ENCODE measurements at places on chromosomes 1 and 21. TPM values are rescaled to one million over a fixed set of nuclear protein-coding genes. Genes with fewer than 3 reads are reported as not detected.

RUNX3 gene
- total RNA-seq = 2.3 TPM

PHGDH gene
- 23.5 TPM for total RNA-seq

FAM72B gene
- not detected for total RNA-seq

ESPN gene
- total RNA-seq = 0.47 TPM

- H3K27ac ChIP-seq = no peak overlapping the region
- H3K4me1 ChIP-seq = no peaks in the 10 kb centered on the region
- H3K27me3 ChIP-seq = no peaks in the 10 kb centered on the region
These were observed 640.2 kb upstream of the PKN2 start for GRCh38 chr1:88043834-88044233.

DNA sequence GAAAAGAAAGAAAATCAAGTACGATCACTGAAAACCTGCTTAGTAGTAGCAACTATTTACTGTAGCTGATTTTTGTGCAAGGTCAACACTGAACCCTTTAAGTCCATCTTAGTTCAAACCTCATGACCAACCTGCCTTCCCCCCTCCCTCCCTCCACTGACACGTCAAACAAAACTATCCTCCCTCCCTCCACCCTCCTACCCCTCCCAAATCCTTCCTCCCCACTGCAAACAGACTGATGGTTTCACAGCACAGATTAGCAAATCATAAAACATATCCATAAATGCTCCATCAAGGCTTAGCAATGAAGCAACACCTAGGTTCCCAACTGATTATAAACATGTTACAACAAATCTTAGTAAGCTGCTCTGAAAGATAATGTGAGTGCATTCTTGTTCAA lies 164.3 kb upstream of the GREM2 start:
- no peak overlapping the region for H3K27ac ChIP-seq
- H3K4me3 ChIP-seq = no peak overlapping the region
- no peaks in the 10 kb centered on the region for H3K36me3 ChIP-seq
- H3K27me3 ChIP-seq = no peaks in the 10 kb centered on the region
- no peaks in the 10 kb centered on the region for H3K4me1 ChIP-seq

- H3K4me3 ChIP-seq = no peak overlapping the region
- no peaks in the 10 kb centered on the region for H3K36me3 ChIP-seq
- H3K27me3 ChIP-seq = no peaks in the 10 kb centered on the region
These were observed 139.1 kb upstream of the ZNHIT6 start for GRCh38 chr1:85847356-85847755.

DNA sequence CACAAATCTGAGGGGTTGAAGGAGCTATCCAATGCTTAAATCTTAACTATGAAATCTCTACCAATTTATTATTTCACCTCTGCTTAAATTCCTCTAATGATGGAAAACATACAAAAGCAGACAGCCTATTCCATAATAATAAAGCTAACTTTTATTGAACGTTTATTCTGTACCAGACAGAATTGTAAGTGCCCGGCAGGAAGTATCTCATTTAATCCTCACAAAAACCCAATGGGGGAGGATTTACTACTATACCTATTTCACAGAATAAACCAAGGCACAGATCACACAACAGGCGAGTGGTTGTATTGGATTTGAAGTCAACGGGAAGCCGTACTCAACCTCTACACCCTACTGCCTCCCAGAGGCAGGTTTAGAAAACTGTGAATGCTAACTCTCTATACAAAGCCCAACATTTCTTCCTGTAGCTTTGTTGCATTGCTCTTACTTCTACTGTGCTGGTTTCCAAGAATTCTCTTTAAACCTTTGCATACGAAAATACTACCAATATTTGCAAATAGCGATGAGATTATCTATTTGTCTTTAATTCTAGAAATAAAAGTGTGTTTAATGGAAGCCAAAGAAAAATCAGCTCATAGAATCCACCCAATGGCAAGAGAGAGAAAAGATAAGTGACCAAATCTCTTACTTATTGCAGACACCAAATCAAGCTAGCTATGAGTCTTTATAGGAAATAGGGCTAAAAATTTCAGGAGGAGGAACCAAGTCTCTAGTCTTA lies 33.5 kb upstream of the C1orf53 start:
- no peaks in the 10 kb centered on the region for H3K4me1 ChIP-seq
- H3K27me3 ChIP-seq = no peaks in the 10 kb centered on the region
- H3K4me3 ChIP-seq = no peak overlapping the region
- H3K27ac ChIP-seq = no peak overlapping the region
- no peak for DNase-seq
- H3K36me3 ChIP-seq = no peaks in the 10 kb centered on the region

DNA sequence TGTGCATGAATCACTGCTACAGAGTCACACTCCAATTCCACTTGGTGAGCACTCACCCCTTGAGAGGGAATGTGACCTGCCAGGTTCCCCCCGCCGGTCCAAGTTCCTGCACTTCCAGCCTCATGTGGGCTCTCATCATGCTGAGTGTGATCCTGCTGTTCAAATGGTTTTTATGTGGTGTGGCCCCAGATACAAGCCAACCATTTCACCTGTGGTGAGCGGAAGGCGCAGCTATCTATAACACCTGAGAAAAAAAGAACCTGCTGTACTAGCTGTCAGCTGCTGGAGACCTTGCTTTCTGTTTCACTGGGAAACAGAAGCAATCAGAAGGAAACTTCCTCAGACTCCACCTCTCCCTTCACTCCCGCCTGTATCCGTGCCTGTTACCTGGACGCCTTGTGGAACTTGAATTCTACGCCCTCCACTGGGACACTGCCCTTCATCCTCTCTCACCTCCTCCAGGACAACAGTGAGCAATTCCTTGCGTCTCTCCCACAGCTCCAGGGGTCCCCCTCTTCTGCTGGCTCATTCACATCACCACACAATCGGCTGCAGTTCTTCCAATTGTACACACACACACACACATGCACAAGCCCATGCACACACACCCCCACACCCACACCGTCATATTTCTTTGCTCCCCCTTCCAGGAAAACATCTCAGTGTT lies 64.4 kb upstream of the RPL11 start:
- H3K4me1 ChIP-seq = no peaks in the 10 kb centered on the region
- DNase-seq = no peak
- no peak overlapping the region for H3K27ac ChIP-seq
- H3K36me3 ChIP-seq = no peaks in the 10 kb centered on the region

DNA sequence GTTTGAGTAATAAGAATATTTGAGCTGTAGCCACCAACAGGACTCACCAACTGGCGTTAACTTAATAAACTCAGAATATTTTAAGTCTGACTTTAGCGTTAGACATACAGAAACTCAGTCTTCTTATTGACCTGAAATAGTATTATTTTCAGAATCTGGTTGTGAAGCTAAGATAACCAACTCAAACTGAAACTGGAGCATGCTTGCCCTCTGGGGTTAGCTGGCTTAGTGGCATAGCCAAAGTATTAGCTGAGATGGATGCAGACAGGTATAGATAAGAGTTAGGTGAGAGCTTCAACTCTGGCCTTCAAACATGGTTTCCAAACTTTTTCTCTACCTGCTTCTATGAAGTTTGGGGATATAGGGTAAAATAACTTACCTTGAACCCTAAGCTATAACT lies 40.5 kb downstream of the AMY1C start:
- no peak overlapping the region for H3K27ac ChIP-seq
- no peak for DNase-seq

DNA sequence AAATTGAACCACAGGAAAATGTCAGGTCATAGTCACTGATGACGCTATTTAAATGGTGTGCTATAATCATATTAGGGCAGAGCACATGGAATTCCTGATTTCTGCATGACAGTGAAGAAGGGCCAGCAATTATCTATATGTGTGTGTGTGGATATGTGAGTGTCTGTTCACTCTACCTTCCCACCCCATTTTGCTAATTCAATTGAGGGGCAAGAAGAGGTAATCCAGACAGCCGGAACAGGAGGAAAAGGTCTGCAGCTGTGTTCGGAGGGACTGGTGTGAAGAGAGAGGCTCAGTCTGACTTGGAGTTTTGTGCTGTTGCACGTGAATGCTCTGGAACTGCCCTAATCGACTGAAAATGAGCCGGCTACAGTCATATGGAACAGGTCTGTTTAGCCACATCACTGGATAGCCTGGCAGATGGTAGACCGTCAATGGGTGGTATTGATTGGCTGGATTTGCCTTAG lies 5.1 kb upstream of the ELAVL4 start:
- H3K27me3 ChIP-seq = no peaks in the 10 kb centered on the region
- H3K36me3 ChIP-seq = no peaks in the 10 kb centered on the region
- no peaks in the 10 kb centered on the region for H3K4me1 ChIP-seq
- H3K4me3 ChIP-seq = no peak overlapping the region

DNA sequence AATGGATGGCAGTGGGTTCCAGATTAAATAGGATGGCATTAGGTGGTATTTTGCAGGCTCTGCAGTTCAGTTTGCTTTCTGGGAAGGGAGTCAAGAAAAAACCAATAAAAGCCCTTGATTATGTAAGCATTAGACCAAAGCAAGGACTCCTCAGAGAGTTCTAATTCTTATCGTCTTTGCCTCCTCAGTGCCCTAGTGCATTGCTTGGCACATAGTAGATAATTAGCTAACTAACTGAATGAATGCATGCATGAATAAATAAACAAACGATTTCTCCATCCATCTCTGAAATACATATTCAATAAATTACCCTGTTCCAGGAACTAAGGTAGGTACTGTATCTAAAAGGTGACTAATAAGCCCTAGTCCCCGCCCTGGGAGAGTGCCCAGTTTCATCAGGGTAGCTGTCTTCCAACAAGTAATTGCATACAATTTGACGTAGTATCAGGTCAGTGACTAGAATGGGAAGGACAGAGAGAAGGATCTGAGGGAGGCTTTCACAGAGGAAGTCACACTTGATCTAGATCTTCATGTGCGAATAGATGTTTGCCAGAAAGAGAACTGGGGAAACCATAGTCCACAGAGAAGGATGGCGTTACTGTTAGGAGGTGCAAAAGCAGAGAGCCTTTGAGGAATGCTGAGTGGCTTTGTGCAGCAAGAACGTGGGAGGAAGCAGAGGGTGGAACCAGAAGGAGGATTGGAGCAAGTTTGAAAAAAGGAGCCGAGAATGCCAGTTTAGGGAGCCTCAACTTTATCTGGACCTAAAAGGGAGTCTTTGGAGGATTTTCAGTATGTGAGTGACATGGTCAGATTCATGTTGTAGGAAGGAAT lies 111.4 kb downstream of the TBX19 start:
- no peaks in the 10 kb centered on the region for H3K27me3 ChIP-seq
- H3K36me3 ChIP-seq = no peaks in the 10 kb centered on the region
- DNase-seq = no peak
- no peaks in the 10 kb centered on the region for H3K4me1 ChIP-seq
- no peak overlapping the region for H3K4me3 ChIP-seq
- no peak overlapping the region for H3K27ac ChIP-seq

DNA sequence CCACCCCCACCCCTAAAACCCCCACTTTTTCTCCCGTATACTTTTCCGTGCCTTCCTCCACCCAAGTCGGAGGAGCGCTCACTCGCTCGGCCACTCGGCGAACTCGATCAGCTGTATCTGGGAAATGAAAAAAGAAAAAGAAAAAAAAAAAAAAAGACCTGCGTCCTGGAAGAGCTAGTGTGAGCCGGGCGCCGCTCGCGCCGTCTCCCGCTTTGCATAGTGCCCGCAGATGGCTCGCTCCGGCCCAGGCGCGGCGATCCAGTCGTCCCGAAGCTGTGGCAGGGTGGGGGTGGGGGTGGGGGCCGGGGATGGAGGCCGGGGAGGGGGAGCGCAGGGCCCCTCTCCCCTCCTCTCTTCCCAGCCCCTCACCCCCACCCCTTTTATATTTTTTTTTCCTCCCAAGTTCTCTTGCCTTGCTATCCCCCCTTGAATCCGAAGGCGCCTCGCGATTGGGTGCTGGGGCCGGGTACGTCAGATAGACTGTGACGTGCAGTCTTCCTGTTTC lies 299 bp upstream of the PROX1 start:
- H3K4me3 ChIP-seq = peak overlapping the region; percentile 65
- peak; percentile 94 for DNase-seq
- peak overlapping the region; percentile 89 for H3K27ac ChIP-seq
- H3K27me3 ChIP-seq = peaks cover 6% of the 10 kb centered on the region
- H3K4me1 ChIP-seq = no peaks in the 10 kb centered on the region

DNA sequence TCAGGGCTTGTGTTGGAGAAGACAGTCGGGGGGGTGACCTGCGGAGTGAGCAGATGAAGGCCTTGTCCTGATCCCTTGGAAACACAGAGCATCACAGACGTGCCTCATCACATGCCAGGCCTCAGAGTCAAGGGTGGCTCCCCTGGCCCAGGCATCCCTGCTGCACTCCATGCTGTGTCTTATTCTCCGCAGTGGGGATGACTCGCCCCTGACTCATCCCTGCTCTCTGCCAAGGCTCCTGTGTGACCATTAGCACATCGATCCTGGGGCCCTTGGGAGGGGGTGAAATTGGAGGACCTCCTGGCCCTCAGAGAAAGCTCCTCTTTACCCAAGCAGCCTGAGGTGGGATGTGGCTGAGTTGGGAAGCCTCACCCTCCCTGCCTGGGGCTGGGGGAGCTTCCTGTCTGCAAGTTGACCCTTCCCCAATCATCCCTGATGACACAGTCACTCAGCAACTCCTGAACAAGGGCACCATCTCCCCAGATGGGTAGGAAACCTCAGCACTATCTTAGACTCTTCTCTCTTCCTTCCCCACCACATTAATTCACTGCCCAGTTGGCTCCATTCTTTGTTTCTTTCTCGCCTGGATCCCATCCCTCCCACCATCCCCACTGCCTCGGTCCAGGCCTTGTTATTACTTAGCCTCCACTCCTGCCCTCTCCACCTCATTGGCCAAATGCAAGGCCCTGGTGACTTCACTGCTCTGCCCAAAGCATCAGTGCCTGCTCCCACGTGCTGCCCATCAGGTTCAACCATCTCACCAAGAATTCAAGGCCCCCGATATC lies 74.6 kb downstream of the CAMK2N1 start:
- no peaks in the 10 kb centered on the region for H3K4me1 ChIP-seq
- DNase-seq = no peak
- H3K27me3 ChIP-seq = no peaks in the 10 kb centered on the region
- no peak overlapping the region for H3K27ac ChIP-seq

DNA sequence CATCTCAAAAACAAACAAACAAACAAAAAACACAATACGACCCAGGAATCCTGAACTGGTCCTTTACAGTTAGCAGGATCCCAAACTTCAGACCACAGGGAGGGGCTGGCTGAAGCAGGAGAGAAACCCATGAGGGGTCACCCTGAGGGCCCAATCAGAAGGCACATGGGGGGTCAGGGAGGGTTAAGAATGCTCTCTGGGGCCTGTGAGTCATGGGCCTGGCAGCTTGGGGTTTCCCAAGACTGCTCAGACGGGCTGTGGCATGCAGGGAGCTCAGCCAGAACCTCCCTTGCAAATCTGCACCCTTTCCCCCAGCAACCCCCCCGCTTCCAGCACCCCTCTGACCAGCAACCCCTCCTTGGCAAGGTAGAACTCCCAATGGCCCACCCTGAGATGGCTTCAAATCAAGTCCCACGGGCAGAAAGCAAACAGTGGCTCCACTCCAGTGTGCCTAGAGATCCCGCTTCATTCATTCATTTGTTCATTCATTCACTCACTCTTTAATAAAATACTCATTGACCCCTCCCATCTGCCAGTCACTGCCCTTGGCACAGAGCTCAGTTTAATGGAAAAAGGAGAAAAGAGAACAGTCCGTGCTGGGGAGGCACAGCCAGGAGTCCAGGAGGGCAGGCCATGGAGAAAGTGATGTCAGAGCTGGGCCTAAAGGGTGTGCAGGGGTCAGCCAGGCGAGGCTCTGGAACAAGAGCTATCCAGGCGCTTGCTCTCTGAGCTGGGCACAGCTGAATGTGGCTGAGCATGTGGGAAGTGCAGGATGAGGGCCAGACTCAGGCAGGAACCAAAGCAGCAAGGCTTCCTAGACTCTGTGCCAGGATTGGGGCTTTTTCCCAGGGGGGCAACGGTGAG lies 8.2 kb downstream of the UQCRHL start:
- H3K4me1 ChIP-seq = no peaks in the 10 kb centered on the region
- H3K27me3 ChIP-seq = no peaks in the 10 kb centered on the region
- peak overlapping the region; percentile 47 for H3K27ac ChIP-seq
- DNase-seq = peak; percentile 88

GRCh38 chr21:22062472-22063139 lies 1064.4 kb downstream of the NCAM2 start:
- no peak overlapping the region for H3K4me3 ChIP-seq
- DNase-seq = no peak
- H3K27ac ChIP-seq = no peak overlapping the region
- H3K4me1 ChIP-seq = no peaks in the 10 kb centered on the region

Data from right atrium auricular region (tissue), 2 donors.